AG10803 (cell line): ENCODE measurements at places on chromosomes 16 and 17.

DNA sequence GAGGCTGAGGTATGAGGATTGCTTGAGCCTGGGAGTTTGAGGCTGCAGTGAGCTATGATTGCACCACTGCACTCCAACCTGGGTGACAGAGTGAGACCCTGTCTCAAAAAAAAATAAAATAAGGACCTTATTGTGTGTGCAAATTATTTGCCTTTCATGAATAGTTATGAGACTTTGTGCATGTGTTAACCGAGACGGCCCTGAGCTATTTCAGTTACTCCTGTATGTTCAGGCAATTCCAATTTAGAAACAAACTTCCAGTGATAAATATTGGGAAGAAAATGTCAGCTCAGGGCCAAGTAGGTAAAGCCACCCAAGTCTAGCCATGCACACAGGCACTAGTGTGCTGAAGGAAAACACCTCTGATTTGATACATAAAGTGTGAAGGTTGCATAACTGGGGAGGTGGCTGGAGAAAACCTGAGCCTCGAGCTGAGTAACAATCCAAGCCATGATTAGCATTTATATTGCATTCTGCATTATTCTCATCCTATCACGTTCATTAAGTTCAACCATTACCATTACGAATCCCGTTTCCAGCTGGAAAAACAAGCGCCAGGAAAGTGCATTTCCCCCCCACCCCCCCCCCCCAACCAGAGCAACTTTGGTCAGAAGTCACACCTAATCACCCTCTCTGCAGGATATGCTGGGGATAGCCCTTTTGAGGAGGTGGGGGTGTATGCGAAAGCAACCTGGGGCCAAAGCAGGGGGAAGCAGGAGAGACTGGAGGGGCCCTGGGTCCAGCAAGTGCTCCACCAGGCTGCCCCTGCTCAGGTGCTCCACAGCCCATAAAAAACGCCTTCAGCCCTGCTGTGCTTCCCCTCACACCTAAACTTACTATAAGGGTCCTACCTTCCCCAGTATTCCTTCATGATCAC is 18.6 kb upstream of the ENDOV start:
- DNase-seq = no peak

DNA sequence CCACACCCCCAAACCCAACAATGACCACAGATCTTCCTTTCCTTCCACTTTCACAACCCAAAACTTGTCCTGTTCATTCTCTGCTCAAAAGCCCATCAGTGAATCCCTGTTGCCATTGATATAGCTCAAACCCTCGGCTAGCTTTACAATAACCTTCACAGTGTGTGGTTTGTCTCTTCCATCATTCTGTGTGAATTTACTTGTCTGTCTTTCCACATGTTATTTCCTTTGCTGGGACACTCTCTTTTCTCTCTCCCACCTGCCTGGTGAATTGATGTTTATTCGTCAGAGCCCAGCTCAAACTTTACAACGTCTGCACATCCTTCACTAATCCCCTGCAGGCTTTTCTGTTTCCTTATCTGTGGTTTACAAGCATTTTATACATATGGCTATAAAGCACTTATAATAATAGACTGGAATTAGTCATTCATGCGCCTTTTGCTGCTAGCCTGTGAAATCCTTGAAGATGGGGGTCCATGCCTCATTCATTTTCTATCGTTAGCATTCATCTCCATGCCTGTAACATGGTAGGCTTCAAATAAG is 114.4 kb downstream of the CDH13 start:
- DNase-seq = no peak

DNA sequence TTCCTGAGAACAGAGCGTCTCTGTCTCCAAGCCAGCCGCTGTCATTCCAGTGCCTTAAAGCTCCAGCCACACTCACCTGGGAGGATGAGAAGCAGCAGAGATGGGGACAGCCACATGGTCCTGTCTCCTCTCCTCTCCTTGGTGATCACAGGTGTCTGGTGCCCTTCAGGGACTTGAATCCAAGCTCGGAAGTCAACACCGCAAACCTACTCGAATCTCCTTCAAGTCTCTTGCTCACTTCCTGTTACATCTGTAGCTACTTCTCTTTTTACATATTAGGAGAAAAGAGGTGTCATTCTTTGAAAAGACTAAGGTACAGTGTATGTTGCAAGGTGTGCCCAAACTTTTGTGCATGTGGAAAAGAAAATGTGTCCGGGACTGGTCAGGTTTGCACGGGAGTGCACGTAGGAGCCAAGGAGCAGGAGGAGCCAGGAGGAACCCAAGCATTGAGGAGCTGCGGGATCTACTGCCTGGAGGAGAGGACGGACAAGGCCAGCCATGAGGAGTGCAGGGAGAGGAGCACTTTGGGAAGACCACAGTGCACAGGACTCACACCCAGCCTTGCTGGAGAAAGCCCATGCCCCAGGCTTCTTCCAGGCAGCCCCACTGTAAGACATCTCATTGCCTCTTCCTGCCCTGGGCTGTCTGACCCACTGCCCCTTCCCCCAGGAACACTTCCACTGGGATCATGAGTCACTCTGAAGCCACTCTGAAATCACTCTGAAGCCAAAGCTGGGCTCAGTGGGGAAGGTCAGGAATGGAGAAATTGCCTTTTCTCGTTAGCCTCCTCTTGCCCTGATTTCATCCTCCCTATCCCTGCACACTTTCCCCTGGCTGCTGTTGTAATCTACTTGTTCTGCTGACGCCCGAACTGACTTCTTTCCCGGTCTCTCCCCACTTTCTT is at the start of gene CD300LD:
CD300LD (minus strand) TSS at position 197 of the 904 bp plus-strand sequence; CDS start at position 116, 81 bp downstream.
- DNase-seq = no peak

DNA sequence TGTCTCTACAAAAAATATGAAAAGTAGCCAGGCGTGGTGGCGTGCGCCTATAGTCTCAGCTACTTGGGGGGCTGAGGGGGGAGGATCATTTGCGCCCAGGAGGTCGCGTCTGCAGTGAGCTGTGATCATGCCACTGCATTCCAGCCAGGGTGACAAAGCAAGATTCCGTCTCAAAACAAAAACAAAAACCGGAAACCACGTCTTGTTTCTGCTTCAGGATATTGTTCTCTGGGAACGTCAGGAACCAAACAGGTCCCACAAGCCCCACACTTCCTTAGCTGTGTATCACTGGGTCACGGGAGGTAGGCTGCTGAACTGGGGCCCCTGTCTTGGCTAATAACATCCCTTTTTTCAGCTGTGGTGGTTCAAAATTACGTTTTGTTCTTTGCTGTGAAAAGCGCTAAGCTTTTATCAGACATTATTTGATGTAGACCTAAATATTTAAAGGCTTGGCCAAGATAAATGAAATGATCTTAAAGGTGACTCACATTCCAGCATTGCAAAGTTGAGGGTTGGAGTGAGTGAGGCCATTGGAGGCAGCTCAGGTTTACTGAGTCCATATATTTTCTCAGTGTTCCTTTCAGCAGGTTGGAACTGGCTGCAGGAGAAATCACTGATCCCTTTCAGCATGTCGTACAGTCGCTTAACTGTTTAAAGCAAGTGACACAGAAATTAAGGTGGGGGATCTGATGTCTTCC is 16.4 kb upstream of the SEC14L1 start:
- DNase-seq = peak; percentile 60

GRCh38 chr17:18124345-18125126 is 16.0 kb downstream of the MYO15A start:
- DNase-seq = no peak

DNA sequence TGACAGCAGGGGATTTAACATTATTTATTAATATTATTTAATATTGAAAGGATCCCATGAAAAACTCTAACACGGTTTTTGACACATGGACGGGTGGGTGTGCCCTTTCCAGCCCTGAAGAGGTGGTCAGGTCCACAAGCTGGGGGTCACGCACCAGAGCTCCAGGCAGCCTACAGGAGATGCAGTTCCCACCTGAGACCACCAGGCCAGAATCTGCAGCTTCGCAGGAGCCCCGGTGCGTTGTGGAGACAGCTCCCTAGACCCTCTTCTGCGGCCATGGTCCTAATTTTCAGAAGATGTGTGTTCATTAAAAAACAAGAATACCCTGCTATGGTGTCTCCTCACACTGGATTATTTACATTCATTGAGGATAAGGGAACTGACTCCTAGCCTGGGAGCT is 331.1 kb downstream of the C16orf95 start:
- no peak for DNase-seq

DNA sequence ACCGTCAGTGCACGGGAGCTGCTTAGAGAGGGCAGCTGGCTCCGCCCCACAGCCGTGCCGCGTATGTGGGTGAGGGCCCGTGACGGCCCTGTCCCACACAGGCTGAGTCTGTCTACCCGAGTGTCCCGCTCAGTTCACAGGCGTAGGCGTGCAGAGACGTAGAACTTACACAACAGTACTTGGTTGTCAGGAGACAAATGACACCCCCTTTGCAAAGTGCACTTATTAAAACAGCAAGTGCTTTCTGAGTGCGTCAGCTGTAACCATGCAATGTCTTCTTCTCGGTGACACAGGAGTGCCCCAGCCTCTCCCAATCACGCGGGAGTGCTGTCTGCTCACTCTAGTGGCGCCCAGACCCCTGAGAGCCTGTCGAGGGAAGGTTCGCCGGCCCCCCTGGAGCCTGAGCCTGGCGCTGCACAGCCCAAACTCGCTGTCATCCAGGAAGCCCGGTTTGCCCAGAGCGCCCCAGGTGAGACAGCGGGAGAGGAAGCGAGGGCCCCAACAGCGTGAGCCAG is 64.2 kb downstream of the FOXK2 start:
- DNase-seq = no peak

DNA sequence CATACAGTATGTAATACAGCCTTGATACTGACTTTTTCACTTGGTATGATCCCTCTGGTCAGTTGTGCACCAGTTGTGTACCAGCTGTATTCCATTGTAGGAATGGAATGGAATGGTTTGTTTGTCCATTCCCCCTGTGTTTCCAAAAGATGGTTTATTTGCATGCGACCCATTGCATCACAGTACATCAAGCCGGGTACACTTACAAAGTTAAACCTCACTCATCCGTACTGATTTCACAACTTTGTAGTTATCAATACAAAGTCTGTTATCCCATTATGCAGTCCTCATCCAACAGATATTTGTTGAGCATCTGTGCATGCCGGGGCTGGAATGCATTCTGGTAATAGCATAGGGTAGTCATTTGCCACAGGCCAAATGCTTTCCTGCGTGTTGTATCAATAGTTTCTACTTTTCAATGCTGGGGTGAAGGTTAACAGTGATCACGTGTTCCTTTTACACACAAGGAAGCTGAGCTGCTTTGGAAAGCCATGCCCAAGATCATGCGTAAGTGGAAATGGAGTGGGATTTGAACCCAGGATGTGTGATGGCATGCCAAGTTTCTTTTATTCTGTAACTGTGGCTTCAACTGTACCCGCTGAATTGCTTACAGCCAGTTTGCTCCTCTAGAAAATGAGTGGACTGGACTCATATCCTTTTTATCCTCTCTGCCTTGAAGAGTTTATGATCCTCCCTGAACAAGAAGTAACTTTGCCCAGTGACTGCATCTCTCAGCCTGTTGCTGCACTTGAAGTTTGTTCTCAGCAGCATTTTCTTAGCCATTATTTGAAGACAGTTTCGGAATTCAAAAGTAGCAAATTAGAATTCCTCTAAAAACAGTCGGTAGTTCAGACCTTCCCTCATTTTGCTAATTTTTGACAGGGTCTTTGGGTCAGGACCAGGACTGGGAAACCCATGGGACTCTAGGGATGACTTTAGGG is 228.5 kb downstream of the CCDC182 start:
- peak; percentile 37 for DNase-seq

DNA sequence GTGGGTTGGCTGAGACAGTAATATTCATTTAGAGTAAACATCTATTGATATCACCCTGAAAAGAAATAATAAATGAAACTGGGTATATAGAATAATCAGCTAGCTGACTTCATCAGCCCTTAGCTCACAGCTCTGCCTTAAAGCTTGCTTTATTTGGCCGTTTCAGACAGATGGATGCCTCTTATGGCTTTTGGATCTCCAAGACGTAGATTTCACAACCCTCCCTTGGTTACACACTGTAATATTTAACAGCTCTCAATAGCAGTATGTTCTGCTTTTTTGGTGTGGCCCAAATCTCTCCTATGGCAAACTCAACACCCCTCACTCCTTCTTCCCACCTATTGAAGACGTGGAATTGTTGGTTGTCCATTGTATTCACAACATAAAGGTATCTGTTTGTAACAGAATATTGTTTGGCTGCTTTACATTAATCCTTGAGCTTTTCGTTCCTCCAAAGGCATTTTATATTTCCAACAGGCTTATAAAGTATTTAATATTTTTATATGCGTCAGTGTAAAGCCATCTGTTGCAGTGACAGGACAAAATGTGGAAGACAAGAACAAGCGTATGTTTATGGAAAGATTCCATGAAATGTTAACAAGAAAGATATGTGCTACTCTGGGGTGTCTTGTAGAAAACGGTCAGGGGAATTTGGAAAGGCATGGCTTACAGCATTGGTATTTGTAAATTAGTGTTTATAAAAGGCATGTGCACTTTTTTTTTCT is 837.0 kb upstream of the RBFOX1 start:
- DNase-seq = no peak

GRCh38 chr17:40558890-40559563 is 6.2 kb downstream of the CCR7 start:
- no peak for DNase-seq

- no peak for DNase-seq
Measured at GRCh38 chr17:68288375-68288774, 2.6 kb downstream of the SLC16A6 start.

- DNase-seq = no peak
Measured at GRCh38 chr16:85838381-85838780, 38.9 kb downstream of the COX4I1 start.

- DNase-seq = peak; percentile 43
Measured at GRCh38 chr16:66662445-66663194, 33.9 kb downstream of the CMTM4 start.

DNA sequence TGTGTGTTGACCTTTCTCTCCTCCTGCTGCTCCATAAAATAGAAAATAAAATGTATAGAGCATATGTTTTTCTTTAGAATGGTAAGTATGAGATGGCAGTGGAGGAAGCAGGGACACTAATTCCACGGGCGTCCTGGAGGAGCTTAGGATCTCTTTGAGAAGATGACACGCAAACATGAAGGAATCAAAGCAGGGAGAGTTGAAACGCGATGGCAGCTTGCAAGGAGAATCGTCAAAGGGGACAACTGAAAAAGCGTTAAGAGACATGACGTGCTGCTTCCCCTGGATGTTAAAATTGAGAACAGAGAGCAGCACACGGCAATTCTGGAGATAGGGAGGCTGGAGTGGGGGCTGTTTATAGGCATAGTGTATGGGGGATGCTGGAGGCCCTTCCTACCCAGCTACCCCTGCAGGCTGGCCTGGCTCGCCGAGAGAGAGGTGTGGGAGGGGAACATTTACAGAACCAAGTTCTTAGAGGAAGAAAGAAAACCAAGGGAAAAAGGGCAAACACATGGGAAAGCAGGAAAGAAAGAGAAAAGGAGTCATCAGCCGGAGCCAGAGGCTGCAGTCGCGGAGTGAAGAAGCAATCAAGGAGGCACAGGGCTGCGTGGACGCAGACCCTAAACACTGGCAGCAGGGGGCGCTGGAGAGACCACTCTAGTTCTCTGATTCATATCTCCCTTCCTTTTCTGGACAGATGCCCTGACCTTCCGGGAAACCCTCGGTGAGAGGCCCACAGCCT is 55.8 kb downstream of the MYH13 start:
- peak; percentile 32 for DNase-seq

DNA sequence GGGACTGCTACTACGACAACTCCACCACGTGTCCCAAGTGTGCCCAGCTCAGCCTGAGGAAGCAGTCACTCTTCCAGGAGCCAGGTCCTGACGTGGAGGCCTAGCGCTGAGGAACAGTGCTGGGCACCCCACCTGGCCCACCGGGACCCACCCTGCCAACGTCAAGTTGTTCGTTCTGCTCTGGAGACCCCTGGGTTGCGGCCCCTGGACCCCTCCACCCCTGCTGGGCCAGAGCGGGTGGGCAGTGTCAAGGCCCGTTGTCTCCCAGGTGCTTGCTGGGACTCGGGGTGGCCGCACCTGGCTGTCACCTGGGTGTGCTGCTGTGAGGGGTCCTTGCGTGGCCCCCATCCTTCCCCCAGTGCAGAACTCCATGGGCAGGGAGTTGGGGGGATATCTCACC is 34.4 kb downstream of the CDRT15L2 start:
- DNase-seq = no peak
